ENCODE measurements at places on chromosomes 3 and 15.

DNA sequence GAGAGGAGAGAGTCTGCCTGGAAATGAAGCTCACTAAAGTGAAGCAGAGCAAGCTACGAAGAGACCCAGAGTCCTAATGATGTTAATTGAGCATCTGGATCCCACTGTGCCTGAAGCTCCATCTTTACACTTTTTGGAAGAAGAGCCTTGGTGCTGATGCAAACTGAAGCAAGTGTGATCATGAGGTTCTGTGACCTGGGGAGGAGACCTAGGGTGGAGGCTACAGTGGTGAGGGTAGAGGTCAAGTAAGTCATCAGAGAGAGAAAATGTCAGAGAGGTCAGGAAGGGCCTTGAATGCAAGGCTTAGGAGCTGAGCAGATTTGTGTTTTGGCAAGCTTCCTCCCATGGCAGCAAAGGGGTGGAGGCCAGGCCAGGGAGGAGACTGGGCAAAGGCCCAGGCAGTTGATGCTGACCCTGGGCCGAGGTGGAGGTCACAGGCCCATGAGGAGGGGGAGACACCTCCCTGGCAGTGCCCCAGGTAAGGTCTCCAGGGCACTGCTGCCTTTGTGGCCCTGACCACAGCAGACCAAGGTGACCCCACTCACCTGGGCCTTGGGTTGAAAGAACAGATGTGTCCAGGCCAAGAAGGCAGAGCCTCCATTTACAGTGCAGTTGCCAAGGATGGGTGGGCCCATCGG lies 1.6 kb downstream of the GRIP2 start:
- no peak for DNase-seq

DNA sequence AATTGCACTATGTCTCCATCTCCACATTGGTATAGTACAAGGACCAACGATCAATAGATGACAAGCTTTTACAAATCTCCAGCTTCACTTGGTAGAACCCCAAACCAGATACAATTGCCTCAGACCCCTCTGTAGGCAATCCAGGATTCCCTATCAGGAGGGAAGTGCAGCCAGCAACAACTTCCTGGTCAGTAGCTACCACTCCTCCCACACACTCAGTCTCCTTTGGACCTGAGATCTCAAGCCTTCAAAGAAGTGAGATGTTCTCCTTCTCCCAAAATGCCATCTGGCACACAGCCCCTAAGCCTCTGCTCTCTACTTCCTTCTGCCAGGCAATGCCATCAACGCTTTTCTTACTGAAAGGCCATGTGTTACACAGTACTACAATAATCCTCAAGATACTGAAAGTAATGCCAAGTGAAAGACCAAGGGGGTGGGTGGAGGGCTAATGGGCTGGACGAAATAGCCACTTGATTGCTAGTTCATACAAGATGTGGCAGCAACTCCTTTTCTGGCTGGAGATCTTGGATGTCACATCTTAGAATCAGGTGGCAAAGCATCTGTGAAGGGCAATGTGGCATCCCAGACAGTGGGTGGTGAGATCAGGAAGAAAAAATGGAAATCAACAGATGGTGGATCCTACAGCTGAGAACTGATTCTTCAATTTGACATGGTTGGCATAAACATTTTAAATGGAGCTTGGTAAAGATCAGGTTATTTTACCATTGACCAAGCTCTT lies 75.3 kb upstream of the ACP3 start:
- DNase-seq: no peak

GRCh38 chr15:87747087-87747486 lies 509.5 kb downstream of the NTRK3 start:
- DNase-seq: no peak

DNA sequence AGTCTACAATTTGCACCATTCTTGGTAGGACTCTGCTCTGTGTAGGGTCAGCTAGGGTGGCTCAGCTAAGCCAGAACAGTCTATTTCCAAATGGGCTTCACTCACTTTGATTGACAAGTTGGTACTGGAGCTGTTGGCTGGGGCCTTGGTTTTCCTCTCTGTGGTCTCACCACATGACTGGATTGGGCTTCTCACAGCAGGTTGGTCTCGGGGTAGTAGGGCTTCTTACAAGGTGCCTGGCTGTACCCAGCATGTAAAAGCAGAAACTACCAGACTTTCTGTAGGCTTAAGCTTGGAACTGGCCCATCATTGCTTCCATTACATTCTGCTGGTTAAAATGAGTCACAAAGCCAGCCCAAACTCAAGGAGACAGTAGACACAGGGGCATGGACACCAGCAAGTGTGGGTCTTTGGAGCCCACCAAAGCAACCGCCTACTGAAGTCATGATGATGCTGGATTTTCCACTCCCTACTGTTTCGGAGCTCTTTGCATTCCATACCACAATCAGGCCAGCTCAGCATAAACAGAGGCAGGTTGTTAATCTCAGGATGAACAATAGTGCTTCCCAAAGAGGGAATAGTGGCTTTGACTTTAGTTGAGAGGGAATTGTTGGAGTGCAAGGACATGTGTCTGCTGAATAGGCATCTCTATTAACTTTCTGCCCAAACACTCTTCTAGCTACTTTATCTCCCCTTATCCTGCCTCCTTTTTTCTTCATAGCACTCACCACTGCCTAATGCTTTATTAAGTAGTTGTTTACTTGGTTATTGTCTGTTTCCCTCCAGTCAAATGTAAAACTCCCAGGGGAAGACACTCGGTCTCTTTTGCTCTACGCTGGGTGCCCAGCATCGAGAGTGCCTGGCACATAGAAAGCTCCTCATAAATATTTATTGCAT lies 78.0 kb upstream of the RARB start:
- DNase-seq: no peak

DNA sequence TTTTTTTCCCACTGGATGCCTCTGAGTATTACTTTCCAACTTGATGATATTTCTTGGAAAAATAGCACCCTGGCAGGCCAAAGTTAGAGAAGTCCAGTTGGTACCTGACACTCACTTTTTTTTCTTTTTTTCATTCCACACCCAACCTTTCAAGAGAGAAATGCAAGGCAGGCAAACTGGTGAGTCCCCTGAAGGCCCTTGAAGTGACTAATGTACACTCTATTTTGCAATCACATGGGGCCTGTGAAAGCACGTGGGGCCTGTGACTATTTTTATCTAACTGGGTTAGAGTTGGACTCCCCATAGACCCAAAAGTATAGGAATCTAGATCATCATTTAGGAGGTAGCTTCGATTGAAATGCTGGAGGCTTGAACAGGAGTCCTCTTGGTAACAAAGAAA lies 316.7 kb downstream of the CHL1 start:
- peak; percentile 4 for DNase-seq

DNA sequence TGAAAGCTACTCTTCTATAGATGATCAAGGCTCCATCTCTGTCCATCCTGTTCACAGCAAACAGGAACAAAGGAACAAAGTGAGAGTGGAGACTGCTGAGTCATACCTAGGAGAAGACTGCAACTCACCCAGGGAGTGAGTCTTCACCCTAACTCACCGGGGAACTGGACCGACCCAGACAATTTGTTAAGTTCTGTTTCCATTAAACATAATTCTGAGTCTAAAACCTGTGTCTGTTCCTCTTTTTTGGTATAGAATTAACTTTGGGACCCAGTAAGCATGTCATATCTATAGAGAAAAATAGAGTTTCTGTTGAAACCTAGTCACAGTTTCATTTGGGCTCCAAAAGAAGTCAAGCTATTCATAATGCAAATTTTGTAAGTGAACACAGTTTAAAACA lies 21.6 kb downstream of the CCDC80 start:
- DNase-seq: peak; percentile 29

All from NB4 (cell line).